ENCODE measurements at places on chromosomes 1 and 21.

GRCh38 chr21:42040411-42041180, 30.4 kb upstream of the ZBTB21 start:
- no peak for DNase-seq

DNA sequence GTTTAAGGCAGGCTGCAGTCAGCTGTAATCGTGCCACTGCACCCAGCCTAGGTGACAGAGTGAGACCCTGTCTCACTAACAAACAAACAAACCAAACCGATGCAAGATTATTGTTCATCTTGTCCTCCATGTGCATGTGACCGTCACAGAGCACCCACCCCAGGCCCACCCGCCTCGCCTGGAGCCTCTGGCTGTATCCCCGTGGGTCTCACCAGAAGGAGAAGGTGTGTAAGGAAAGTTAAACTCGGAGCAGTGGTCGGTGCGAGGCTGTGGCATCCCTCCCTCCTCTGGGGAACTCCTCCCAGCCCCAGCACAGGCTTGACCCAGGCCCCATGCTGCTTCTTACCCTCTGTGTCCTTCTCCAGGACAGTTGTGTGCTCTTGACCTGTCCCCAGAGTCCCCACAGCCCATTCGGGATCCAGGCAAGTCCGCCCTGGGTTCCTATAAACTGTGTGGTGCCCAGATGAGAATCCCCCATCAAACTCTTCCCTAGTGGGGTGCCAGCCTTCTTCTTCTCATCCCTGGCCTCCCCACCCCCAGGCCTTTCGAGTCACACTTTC, 318.4 kb downstream of the AJAP1 start:
- DNase-seq: no peak

DNA sequence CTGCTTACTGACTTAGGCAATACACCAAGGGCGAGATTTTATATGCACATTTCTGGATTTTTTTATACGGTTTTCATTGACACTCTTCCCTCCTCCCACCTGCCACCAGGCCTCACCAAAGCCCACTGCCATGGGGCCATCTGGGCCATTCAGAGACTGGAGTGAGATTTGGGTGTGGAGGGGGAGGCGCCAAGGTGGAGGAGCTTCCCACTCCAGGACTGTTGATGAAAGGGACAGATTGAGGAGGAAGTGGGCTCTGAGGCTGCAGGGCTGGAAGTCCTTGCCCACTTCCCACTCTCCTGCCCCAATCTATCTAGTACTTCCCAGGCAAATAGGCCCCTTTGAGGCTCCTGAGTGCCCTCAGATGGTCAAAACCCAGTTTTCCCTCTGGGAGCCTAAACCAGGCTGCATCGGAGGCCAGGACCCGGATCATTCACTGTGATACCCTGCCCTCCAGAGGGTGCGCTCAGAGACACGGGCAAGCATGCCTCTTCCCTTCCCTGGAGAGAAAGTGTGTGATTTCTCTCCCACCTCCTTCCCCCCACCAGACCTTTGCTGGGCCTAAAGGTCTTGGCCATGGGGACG, 57.9 kb downstream of the LACTBL1 start:
- no peak for DNase-seq

GRCh38 chr1:67460676-67461500, 30.7 kb upstream of the SERBP1 start:
- no peak for DNase-seq

DNA sequence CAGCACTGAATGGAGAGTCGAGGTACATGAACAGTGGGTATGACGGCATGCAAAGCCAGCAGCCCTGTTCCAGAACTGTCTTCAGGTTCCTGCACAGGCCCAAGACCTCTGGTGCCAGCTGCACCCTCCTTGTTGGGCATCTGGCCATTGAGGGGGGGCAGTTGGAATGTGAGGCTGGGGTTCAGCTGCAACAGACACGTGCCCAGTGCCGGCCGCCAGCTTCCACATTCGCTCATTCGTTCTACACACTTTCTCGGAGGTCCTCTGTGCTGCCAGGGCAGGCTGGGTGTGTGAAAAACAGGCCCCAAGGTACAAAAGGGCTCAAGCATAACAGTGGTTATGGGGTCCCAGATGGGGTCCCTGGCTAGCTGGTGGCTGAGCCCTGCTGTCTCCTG, 37.9 kb upstream of the SLC19A1 start:
- no peak for DNase-seq

DNA sequence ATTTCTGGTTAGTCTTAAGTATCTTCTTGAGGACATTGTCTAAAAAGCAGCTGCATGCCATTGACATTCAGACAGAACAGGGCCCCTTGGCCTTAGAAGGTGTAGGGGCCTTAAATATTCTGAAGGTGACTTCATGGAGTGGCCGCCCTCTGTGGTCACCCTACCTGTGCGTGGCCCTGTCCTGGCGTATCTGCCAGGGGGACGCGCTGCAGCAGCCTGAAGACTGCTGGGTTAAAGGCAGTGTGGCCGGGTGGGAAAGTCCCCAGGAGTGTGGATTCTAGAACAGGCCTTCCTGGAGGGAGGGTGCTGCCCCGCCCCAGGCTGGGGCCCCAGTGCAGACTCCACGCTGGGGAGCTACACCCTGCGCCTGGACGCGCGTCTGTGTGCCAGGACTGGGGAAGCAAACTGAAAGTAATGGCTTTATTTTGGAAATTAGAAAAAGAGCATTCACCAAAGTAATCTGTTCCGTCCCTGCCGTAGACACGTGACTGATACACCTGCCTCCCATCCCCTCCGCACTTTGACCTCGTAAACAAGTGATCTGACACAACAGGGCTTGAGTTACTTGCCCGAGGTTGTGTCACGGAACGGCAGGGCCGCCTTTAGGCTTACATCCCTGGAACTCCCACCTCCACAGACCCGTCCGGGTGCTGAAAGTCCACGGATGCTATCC, 1.8 kb downstream of the AGPAT3 start:
- DNase-seq: no peak

DNA sequence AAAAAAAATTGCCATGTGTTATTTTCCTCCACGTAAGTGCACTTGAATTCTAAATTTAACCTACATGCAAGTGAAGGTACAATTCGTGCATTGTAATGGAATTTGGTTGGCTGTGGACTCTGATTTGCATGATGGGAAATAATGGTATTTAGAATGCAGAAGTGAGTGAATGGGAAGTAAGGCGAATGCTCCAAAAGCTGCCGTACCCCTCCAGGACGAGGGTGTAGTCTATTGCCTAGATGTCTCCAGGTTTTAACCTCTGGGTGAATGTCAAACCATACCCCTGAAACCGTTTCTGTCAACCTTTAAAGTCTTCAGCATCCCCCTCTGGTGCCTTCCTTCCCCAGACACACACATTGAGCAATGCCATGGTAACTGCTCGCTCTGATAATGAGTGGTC, 44.5 kb downstream of the KIAA0040 start:
- DNase-seq: no peak

DNA sequence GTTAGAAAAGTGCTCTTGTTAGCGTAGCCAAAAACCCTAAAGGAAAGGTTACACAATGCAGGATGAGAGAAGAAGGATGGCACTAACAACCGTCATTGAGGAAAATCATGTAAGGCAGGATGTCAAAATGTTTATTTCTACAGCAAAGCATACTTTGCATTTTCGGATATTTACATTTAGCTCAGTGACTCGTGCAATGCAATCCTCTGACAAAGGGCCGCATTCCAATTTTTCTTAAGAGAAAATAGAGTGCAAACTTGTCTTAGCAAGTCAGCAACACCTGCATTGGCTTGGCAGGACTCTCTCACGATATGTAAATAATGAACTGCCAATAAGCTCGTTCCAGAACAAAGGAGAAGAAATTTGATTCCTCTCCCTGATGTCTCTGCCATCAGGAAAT, 33.3 kb downstream of the TIAM1 start:
- DNase-seq: no peak

- no peak for DNase-seq
Observed at GRCh38 chr1:24888971-24889676, 41.0 kb downstream of the RUNX3 start.

DNA sequence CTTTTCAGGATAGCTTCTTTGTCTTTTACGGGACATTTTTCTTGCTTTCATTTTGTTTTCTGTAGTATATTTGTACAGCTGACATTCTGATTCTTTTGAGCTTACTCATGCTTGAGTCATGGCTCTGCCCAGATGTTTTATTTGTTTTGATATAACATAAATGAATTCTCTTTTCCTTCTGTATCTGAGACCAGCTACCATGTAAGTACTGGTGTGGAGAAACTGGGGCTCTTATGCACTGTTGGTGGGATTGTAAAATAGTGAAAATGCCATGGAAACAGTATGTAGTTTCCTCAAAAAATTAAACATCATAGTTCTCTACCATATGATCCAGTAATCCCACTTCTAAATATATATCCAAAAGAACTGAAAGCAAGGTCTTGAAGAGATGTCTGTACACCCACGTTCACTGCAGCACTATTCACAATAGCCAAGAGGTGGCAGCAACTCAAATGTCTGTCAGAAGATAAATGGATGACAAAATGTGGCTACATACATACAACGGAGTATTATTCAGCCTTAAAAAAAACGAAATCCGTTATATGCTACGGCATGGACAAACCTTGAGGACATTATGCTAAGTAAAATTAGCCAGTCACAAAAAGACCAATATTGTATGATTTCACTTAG, 61.4 kb downstream of the EIF2B3 start:
- no peak for DNase-seq

GRCh38 chr1:108767708-108768107, 21.2 kb downstream of the STXBP3 start:
- DNase-seq: no peak

GRCh38 chr1:88169139-88169538, 514.9 kb upstream of the PKN2 start:
- no peak for DNase-seq

- no peak for DNase-seq
Observed at GRCh38 chr1:200487650-200488049, 77.8 kb upstream of the ZNF281 start.

GRCh38 chr21:45600248-45600647, 43.3 kb upstream of the PCBP3 start:
- DNase-seq: no peak

GRCh38 chr1:154859151-154859785, 10.8 kb downstream of the KCNN3 start:
- no peak for DNase-seq

DNA sequence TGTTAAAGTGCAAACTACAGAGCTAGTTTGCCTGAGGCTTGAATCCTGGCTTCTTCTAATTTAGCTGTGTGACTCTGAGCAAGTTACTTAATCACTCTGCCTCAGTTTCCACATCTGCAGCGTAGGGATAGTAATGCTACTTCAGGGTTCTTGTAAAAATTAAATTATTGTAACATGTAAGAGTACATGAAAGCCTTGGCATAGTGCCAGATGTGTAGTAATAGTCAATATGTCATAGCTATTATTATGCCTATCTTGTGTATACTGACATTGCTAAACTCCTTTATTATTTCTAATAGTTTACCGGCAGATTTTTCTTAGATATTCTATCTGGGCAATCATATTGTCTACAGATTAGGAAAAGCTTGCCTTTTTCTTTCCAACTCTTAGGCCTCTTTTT, 6.8 kb upstream of the TADA1 start:
- DNase-seq: no peak

GRCh38 chr1:151611288-151611790, 511 bp upstream of the SNX27 start:
- no peak for DNase-seq

- DNase-seq: no peak
Observed at GRCh38 chr1:100847361-100848082, 47.1 kb downstream of the EXTL2 start.

GRCh38 chr1:12167493-12168429, 970 bp downstream of the TNFRSF1B start:
- no peak for DNase-seq

DNA sequence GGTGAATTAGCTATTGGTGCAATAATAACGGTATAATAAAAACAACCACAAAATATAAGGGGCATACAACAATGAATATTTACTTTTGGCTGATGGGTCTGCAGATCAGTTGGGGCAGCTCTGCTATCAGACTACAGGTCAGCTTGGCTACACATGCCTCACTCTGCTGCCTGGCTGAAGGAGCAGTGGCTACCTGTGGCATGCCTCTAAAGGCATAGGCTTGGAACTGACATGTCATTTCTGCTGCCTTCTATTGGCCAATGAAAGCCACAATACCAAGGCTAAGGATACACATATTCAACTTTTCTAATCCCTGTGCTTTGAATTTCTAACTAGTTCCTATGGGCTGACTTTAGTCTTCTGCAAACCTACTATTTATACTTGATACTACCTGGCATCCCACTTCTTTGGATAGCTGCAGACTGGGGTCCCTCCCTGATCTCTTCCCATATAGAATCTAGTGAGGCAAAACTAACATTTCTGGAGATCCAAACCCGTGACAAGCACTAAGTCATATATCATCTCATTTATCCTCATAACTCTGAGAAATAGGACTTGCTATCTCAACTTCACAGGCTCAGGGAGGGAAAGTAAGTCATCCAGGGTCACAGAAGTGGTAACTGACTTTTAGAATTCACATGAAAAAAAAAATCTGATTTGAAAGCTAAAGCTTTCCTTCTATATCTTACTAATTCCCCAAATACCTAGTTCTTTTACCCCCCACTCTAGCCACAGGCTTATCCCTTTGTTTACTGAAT, 19.2 kb upstream of the SYDE2 start:
- DNase-seq: no peak

DNA sequence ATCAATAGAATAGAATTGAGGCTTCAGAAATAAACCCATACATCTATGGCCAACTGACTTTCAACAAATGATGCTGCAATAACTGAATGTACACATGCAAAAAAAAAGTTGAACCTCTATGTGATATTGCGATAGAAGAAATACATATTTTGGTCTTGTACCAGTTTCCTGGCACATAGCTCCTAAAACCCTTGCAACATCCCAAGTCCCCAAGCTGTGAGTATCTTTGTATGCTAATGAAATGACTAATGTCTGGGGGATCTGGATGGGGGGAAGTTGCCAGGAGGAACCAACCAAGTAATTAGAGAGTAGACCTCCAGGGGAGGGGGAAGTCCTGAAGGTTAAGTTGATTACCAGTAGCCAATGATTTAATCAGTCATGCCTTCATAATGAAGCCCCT, 24.4 kb downstream of the BLZF1 start:
- DNase-seq: no peak

DNA sequence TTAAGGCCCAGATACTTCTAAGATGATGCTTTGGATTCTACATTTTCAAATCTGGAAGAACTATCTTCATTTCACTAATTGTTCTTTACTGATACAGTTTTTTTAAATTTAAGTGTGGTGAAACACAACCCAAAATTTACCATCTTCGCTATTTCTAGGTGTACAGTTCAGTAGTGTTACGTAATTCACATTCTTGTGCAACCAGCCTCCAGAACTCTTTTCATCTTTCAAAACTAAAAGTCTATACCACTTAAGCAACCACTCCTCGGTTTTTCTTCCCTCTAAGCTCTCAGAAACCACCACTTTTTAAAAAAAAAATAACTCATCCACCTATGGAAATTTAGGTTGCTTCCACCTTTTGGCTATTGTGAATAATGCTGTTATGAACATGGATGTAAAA, 220.7 kb downstream of the PDE4B start:
- DNase-seq: no peak

DNA sequence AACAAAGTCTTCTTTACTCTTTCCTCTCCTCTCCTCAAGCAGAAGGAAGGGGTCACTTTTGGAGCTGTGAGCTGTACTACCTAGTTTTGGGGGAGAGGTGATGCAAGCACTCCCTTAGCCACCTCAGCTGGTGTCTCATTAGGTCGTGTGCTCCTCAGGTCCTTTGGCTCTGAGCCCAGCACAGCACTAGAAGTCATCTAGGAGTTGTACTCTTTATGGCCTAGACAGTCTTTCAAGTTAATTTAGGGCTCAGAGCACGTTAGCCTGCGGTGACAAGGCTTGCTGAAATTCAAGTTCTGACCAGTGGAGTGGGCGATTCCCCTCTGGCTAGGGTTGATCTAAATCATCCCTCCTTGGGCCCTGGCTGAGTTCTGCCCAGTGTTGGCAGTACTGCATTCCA, 48.0 kb upstream of the WDR26 start:
- no peak for DNase-seq
